ENCODE measurements at places on chromosomes 6 and 20.

- DNase-seq, result no peak
Observed at GRCh38 chr20:64093013-64093503, 8.9 kb upstream of the LKAAEAR1 start.

GRCh38 chr6:97669191-97670031, 386.4 kb upstream of the MMS22L start:
- no peak for DNase-seq

- DNase-seq, result no peak
Observed at GRCh38 chr6:50610562-50610961, 102.8 kb upstream of the TFAP2D start.

- no peak for DNase-seq
Observed at GRCh38 chr6:121619013-121619412, 183.6 kb downstream of the GJA1 start.

DNA sequence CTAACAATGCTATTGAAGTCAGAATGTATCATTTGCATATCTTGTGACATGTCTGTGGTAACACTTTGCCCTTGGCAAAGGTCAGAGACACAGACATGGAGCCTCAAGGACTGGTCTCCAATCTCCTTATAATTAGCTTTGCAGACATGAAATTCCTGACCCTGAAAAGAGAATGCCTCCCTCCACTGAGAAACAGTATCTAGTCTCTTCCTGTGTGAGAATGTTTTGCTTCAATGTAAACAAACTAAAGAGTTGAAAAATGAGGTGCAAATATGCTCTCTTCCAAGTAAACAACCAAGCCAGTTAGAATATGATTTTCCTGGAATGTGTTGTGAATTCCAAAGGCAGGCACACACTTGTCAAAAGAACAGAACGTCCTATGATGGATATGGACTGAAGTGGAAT, 407.1 kb upstream of the MARCKS start:
- no peak for DNase-seq

DNA sequence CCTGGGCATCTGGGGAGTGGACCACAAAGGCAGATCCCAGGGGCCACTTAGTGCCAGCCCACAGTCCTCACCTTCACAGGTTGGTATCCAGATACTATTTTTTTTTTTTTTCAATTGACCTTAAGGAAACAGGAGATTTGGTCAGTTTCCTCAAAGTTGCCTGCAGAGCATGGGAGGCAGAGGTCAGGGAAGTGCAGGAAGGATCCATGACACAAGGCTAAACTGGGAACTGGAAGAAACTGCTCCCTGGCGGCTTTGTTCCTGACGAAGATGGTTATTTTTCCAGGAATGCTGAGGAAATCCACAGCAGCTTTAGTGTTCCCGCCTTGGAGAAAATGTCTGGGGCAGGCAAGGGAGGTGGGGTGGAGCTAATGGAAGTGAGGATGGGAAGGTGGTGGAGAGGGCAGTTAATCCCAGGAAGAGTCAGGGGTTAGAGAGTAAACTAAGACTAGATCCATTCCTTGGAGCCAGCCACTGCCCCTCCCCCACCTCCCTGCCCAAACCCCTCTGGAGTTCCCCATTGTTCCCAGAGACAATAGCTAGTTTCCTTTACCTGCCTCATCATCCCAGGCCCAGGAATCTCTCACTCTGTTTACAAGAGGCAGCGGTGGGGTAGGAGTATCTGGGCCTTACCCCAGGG, 14.3 kb upstream of the MYMX start:
- DNase-seq, result no peak

GRCh38 chr6:32943864-32944649, 3.2 kb upstream of the HLA-DMB start:
- no peak for DNase-seq

- no peak for DNase-seq
Observed at GRCh38 chr6:35177596-35177995, 36.2 kb upstream of the SCUBE3 start.

DNA sequence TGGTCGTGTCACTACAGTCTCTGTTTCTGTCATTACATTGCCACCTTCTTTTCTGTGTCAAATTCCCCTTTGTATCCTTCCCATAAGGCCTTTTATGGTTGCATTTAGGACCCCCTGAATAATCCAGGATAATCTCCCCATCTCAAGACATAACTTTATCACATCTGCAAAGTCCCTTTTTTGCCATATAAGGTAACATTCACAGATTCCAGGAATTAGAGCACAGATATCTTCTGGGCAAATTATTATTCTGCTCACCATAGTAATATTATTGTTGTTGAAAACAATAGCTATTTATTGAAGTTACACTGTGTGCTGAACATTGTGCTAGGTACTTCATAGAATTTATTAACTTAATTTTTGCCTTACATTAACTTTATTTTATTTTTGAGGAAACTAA, 159.1 kb downstream of the TFAP2B start:
- DNase-seq, result no peak

GRCh38 chr6:161736781-161737292, 463.0 kb upstream of the AGPAT4 start:
- DNase-seq, result no peak

- no peak for DNase-seq
Observed at GRCh38 chr20:36631646-36632045, 14.3 kb downstream of the SLA2 start.

- DNase-seq, result no peak
Observed at GRCh38 chr20:24746351-24746685, 202.8 kb upstream of the CST7 start.

- no peak for DNase-seq
Observed at GRCh38 chr20:7389216-7389615, 551.0 kb downstream of the HAO1 start.

Data from stimulated activated CD8-positive, alpha-beta memory T cell treated with anti-CD3 and anti-CD28 coated beads, Interleukin-7, amount 100 ng/mL, for 1 hour (primary cell).